ENCODE measurements at places on chromosomes 16 and 17.

DNA sequence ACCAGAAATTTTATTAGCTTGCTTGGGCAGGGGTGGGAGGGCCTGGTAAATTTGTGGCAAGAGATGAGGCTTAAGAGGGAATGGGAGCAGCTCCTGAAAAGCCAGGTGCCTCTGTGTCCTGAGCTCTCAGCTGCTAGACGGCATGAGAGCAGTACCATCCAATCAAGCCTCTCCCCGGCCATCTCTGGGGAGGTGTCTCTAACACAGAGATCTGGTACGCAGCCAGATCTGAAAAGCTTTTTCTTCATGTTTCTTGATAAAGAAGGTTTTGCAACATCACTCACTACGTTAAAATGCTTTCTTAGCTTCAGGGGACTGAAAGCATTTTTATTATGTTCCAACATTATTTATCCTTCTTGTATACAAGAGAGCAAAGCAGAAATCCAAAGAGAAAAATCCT lies 488.2 kb downstream of the RBFOX1 start:
- no peak for DNase-seq

DNA sequence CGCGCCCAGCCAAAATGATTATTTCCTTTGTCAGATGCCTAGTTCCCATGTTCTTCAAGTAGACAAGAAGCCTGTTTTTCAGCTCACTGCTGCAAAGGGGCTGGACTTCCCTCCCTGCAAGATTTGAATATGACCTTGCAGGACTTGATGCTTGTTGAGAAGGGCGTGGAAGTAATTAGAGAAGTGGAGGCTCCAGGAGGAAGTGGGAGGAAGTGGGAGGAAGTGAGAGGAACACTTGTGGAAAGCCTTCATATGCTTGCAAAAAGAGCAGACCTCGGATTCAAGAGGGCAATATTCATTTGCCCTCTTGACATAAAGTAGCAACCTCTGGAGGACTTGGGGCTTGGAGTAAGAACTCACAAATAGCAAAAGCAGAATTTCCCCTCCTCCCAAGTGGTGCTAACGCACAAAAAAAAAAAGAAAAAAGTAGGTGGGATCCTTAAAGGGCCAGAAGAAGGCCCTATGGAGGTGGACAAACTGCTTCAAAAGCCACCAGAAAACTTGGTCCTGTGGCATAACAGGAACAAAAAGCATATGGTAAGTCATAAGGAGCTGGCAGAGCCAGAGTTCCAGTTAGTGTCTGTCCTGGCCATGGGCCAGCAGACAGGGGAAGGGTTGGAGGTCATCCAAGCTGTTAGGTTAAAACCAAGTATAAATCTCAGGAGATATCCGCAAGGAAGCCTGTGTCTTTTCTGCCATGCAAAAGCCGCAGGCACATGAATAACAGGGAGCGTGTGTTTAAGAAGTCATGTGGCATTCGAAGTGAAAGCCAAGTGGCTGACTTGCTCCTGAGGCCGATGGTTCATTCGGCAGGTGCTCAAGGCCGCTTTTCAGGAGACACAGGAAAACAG lies 20.6 kb upstream of the PRKAR1A start:
- DNase-seq: no peak

DNA sequence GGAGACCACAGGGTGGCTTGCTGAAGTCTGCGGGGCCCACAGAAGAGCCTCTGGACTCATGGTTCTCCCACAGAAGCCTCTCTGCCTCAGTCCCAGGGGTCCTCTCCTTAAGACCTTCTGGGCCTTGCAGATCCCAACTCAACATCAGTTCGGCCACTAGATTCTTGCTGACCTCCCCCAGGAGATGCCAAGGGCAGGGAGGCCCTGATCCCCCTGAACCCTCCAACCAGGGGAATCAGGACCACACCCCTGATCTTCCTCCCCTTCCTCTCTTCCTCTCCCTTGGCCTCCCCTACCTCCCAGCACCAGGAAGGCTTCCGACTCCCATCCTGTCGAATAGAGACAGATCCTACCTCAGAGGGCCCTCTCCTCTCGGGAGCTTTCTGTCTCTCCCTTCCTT lies 53.4 kb downstream of the NOS2 start:
- DNase-seq: no peak

DNA sequence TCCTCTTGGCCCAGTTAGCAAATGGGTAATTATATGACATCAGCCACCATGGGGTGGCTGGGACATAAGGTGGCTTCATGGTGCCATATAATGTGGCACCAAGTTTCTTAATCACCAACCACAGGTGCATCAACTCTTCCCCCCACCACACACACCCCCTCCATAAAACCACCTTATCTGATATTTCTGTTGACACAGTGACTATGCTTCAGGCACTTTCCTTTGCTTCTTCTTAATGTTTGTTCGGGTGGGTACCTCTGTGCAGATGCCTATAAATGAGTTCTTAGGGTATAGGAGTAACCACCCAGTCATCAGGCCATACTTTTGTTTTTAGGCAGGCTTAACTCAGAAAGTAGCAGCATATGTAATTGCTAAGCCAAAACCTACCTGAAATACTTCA lies 29.5 kb downstream of the RNF43 start:
- no peak for DNase-seq

DNA sequence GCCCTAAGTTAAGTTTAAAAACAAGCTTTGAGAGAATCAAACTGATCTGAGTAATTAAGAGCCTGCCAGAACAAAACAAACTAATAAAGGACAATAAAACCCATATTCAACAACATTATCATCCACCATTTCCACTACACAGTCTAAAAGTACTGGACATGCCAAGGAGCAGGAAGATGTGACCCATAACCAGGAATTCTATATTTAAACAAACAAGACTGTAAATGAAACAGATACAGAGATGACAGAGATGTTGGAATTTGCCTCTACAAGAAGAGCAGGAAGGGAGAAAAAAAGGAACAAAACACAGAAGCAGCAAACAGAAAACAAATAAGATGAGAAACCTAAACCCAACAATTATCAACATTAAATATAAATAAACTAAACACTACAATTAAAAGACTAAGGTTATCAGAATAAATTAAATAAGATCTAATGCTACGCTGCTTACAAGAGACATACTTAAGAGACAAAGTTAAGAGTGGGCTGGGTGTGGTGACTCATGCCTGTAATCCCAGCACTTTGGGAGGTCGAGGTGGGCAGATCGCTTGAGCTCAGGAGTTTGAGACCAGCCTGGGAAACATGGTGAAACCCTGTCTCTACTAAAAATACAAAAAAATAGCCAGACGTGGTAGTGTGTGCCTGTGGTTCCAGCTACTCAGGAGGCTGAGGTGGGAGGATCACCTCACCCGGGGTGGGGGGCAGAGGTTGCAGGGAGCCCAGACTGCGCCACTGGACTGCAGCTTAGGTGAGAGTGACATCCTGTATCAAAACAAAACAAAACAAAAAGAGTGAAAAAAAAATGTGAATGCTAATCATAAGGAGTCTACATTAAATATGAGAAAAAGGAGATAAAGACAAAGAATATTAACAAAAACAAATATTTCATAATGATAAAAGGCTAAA lies 50.6 kb downstream of the CREBBP start:
- DNase-seq: no peak

- no peak for DNase-seq
These were observed 39.8 kb upstream of the TMC5 start for GRCh38 chr16:19377864-19378263.

- no peak for DNase-seq
These were observed 6.4 kb upstream of the PRSS21 start for GRCh38 chr16:2810651-2811050.

GRCh38 chr16:31695667-31696066 lies 168.0 kb downstream of the AHSP start:
- no peak for DNase-seq

- DNase-seq: no peak
These were observed 31.5 kb downstream of the MPRIP start for GRCh38 chr17:17073581-17074403.

GRCh38 chr16:13829697-13830299 lies 90.2 kb upstream of the ERCC4 start:
- no peak for DNase-seq

DNA sequence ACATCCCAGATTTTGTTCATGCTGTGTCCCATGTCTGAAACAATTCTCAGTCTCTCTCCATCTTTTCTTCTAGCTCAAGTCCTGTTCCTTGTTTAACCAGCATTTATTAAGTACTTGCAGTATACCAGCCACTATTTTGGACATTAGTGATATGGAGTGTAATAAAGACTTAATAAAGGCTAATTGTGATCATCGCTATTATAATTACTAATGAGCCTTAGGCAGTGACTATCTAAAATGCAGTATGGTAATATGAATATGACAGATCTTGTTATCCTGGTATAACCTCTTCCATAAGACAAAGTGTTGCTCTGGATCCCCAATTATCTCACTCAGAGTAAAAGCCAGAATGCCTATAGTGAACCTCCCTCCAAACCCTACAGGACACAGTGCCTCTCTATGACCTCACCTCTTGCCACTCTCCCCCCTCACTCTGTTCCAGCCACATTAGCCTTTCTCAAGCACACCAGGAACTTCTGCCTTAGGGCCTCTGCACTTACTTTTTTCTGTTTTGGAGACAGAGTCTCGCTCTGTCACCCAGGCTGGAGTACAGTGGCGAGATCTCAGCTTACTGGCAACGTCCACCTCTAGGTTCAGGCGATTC lies 1.8 kb upstream of the FLOT2 start:
- DNase-seq: no peak

DNA sequence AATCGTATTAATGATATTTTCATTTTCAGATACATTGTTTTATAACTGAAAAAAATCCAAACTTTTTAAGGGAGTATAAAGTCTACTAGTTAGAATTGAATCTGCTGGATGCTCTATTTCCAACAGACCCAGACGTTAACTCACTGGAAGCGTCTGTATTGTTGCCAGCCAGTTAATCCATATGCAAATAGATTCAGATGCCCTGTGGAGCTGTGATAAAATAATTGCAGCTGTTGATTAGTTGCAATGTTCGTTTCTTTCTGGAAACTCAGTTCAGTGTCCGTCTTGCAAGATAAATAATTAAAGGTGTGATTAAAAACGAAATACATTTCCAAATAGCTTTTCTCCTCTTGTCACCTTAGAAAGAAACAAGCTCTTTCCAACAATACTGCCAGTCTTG lies 5.1 kb upstream of the GNA13 start:
- no peak for DNase-seq

- peak; percentile 98 for DNase-seq
These were observed 60.8 kb downstream of the TEX14 start for GRCh38 chr17:58630883-58631522.

DNA sequence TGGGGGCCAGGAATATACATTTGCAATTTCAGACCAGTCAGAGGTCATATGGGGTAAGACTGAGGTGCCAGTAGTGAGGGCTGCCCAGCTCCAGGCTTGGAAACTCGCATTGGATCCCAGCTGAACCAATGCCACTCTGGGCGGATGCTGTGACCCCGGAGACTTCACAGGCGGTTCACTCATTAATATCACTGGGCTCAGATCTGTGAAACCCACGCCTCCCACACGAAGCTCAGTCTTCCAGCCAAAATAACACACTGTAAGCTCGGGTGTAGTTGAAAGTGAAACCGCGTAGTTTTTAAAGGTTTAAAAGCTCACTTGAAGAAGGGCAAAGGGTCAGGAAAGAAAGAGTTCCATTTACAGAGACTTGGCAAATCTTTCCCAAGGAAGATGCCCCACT lies 254.8 kb downstream of the FOXL1 start:
- no peak for DNase-seq

All from mammary epithelial cell (primary cell).